Activated CD8-positive, alpha-beta T cell treated with anti-CD3 and anti-CD28 coated beads, Interleukin-2, amount 10 ng/mL, durations not matched to agents 7 days and 5 days (primary cell): ENCODE measurements at places on chromosomes 3 and 15. TPM values are rescaled to one million over a fixed set of nuclear protein-coding genes. Genes with fewer than 3 reads are reported as not detected.

- peaks cover 6% of the 10 kb centered on the region for H3K4me1 ChIP-seq
- DNase-seq = no peak
- H3K36me3 ChIP-seq = no peaks in the 10 kb centered on the region
- no peaks in the 10 kb centered on the region for H3K27me3 ChIP-seq
- no peak overlapping the region for H3K4me3 ChIP-seq
- no peak overlapping the region for H3K27ac ChIP-seq
Observed at GRCh38 chr3:100270215-100270583, 9.4 kb downstream of the TBC1D23 start.

DNA sequence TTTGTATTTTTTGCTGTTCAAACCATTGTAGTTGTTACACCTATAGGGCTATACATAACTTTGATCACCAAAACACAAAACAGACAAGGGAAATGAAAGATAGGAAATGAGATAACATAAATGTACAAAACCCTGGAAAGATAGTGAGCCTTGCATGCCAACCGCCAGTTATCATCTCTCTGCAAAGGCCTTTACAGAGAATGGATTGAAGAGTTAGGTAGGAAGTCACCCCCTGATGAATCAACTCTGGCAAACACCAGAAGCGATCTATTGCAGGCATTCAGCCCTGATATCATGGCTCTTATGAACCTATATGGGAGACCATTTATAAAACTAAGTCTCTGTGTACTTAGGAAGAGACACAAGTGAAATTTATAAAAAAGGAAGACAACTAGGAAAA, 588.0 kb downstream of the TUSC7 start:
- H3K36me3 ChIP-seq = no peaks in the 10 kb centered on the region
- H3K27ac ChIP-seq = no peak overlapping the region
- no peak for DNase-seq
- no peaks in the 10 kb centered on the region for H3K4me1 ChIP-seq

DNA sequence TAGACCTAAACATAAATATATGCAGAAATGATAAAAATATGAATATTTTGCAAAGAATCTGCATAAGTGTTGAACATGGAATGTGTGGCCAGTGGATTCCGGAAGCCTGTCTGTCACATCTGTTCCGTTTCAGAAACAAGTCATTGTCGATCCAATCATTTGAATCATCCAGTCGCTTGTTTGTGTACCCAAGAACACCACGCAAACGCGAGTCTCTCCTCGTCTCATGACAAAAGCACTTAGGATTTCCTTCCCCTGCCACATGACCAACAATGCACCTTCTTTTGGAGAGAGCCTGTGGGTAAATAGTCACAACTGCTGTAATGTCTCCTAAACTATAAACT, 80.2 kb downstream of the FMN1 start:
- DNase-seq = no peak
- H3K27me3 ChIP-seq = peaks cover 10% of the 10 kb centered on the region
- no peak overlapping the region for H3K4me3 ChIP-seq
- no peaks in the 10 kb centered on the region for H3K4me1 ChIP-seq
- no peak overlapping the region for H3K27ac ChIP-seq
- no peaks in the 10 kb centered on the region for H3K36me3 ChIP-seq

DNA sequence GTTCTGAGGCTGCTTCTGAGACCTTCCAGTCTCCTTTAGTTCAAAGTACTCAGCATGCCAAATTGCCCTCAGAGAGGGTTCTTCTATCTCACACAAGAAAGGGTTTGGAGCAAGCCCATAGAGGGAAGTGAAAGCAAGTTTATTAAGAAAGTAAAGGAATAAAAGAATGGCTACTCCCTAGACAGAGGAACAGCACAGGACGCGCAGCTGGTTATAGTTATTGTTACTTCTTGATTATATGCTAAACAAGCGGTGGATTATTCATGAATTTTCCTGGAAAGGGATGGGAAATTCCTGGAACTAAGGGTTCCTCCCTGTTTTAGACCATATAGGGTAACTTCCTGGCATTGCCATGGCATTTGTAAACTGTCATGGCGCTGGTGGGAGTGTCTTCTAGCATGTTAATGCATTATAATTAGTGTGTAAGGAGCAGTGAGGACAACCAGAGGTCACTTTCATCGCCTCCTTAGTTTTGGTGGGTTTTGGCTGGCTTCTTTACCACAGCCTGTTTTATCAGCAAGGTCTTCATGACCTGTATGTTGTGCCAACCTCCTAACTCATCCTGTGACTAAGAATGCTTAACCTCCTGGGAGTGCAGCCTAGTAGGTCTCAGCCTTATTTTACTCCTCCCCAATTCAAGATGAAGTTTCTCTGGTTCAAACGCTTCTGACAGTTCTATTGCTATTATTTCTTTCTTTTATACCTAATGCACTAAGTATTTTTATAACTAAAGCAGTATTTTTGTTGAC, 26.3 kb downstream of the SCN11A start:
- H3K27me3 ChIP-seq = peaks cover 19% of the 10 kb centered on the region
- no peak overlapping the region for H3K27ac ChIP-seq
- no peaks in the 10 kb centered on the region for H3K4me1 ChIP-seq
- no peaks in the 10 kb centered on the region for H3K36me3 ChIP-seq
- no peak for DNase-seq
- H3K4me3 ChIP-seq = no peak overlapping the region

DNA sequence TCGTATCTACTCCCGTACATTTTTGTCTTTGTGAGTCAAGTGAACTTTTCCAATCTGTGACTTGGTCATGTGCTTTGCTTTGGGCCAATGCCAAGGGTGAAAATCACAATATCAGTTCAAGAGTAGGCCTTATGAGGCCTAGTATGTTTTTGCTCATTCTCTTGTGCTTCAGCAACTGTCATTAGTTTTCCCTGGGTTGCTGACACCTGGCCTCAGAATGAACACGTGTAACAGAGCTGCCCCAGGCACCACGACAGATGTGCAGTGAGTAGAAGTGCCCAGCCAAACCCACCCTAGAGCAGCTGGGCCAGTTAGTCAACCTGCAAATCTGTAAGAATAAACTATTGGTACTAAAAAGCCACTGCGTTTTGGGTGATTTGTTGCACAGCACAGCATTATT, 460.3 kb upstream of the WNT5A start:
- H3K4me3 ChIP-seq = no peak overlapping the region
- no peak overlapping the region for H3K27ac ChIP-seq
- H3K4me1 ChIP-seq = no peaks in the 10 kb centered on the region

DNA sequence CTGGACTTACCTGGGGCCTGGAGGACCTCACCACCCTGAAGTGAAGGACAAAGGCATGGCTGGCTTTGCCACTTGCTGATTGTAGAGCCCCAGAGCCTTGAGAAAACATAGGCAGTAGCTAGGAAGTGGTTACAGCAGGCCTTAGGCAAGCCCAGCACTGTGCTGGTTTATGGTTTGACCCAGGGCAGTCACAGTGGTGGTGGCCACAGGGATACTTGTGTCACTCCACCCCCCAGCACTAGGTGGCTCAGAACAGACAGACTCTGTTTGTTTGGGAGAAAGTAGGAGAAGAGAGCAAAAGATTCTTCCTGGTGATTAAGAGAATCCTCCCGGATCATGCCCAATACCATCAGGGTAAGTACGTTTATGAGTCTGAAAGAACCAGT, 13.2 kb upstream of the COL8A1 start:
- no peak overlapping the region for H3K27ac ChIP-seq
- no peaks in the 10 kb centered on the region for H3K36me3 ChIP-seq
- no peaks in the 10 kb centered on the region for H3K4me1 ChIP-seq

RBP2 gene
- not detected for total RNA-seq

FBXW12 gene
- total RNA-seq = not detected

CACNA2D2 gene
- total RNA-seq = 0.95 TPM

HRH1 gene
- total RNA-seq = 0.18 TPM
